MCF 10A (cell line): ENCODE measurements at places on chromosomes 6 and 20. TPM values are rescaled to one million over a fixed set of nuclear protein-coding genes. Genes with fewer than 3 reads are reported as not detected.

Gene ID1
- total RNA-seq: 35.7 and 38.4 TPM in 2 replicates

Gene FOXC1
- 16.7 and 16.8 TPM in 2 replicates for total RNA-seq

Gene MYT1
- total RNA-seq: not detected in 2 replicates

Gene GNRH2
- 0.88 and 1.0 TPM in 2 replicates for total RNA-seq

Gene FAM50B
- total RNA-seq: 4.0 and 4.3 TPM in 2 replicates

Gene CRYBG1
- 36.5 and 45.3 TPM in 2 replicates for total RNA-seq

Gene SYNGAP1
- 6.7 and 9.9 TPM in 2 replicates for total RNA-seq

Gene RHAG
- not detected in 2 replicates for total RNA-seq

Gene NKAIN4
- not detected in 2 replicates for total RNA-seq

Gene LY6G6C
- 0.32 TPM in 1 of 2 replicates, not detected in the other for total RNA-seq

Gene C6orf15
- total RNA-seq: not detected in 2 replicates

Gene RAET1G
- 8.3 and 9.9 TPM in 2 replicates for total RNA-seq

Gene OR2B6
- not detected in 2 replicates for total RNA-seq

Gene ZFP64
- 13.0 and 13.8 TPM in 2 replicates for total RNA-seq

Gene PMEPA1
- total RNA-seq: 60.6 and 68.5 TPM in 2 replicates

Gene PTPRK
- 50.2 and 55.5 TPM in 2 replicates for total RNA-seq

Gene C20orf202
- total RNA-seq: not detected in 2 replicates

Gene ANKRD66
- total RNA-seq: not detected in 2 replicates

Gene OR14J1
- not detected in 2 replicates for total RNA-seq

Gene IPCEF1
- total RNA-seq: not detected in 2 replicates

Gene IL20RA
- 0.23 and 0.37 TPM in 2 replicates for total RNA-seq

Gene ARFGEF3
- total RNA-seq: 3.4 and 7.0 TPM in 2 replicates

Gene TAGAP
- not detected in 2 replicates for total RNA-seq

Gene GRIK2
- total RNA-seq: 0.89 and 2.5 TPM in 2 replicates

Gene DPPA5
- not detected in 2 replicates for total RNA-seq

Gene FAM217B
- 5.6 and 8.6 TPM in 2 replicates for total RNA-seq

Gene EEF1A2
- total RNA-seq: 3.3 and 9.9 TPM in 2 replicates

Gene ABCF1
- total RNA-seq: 58.0 and 63.9 TPM in 2 replicates

Gene OPN5
- not detected in 2 replicates for total RNA-seq

Gene CLIC5
- total RNA-seq: not detected in 2 replicates

Gene PAK5
- not detected in 2 replicates for total RNA-seq

Gene ADGRF5
- not detected in 2 replicates for total RNA-seq

Gene PROCR
- total RNA-seq: 27.4 and 34.6 TPM in 2 replicates

Gene C6orf141
- total RNA-seq: 29.9 and 37.0 TPM in 2 replicates

Gene MTFR2
- total RNA-seq: 5.2 and 6.0 TPM in 2 replicates

Gene TTLL9
- total RNA-seq: 0.19 TPM in 1 of 2 replicates, not detected in the other

Gene SRSF12
- 1.1 and 1.2 TPM in 2 replicates for total RNA-seq

Gene MAS1
- total RNA-seq: not detected in 2 replicates

Gene NR2E1
- not detected in 2 replicates for total RNA-seq

Gene SLC2A10
- not detected in 2 replicates for total RNA-seq

Gene BEND3
- 2.8 and 3.1 TPM in 2 replicates for total RNA-seq

Gene CCR6
- not detected in 2 replicates for total RNA-seq

Gene DEFB124
- not detected in 2 replicates for total RNA-seq

Gene PTPRT
- not detected in 2 replicates for total RNA-seq

Gene MUCL3
- not detected in 2 replicates for total RNA-seq

Gene E2F1
- 1.4 and 3.7 TPM in 2 replicates for total RNA-seq

Gene IL17A
- not detected in 2 replicates for total RNA-seq

Gene FOXS1
- total RNA-seq: not detected in 2 replicates

Gene CALHM5
- total RNA-seq: not detected in 2 replicates

Gene EYS
- 1.5 and 1.6 TPM in 2 replicates for total RNA-seq

Gene ARMH2
- not detected in 2 replicates for total RNA-seq

Gene DSP
- 163 and 227 TPM in 2 replicates for total RNA-seq

Gene MLN
- not detected in 2 replicates for total RNA-seq

Gene SLC12A5
- total RNA-seq: 0.75 and 0.98 TPM in 2 replicates

Gene EGFL8
- total RNA-seq: 3.1 and 6.7 TPM in 2 replicates

Gene HLA-DPA1
- not detected in 2 replicates for total RNA-seq
